A549 (cell line): ENCODE measurements at places on chromosomes 4 and X.

DNA sequence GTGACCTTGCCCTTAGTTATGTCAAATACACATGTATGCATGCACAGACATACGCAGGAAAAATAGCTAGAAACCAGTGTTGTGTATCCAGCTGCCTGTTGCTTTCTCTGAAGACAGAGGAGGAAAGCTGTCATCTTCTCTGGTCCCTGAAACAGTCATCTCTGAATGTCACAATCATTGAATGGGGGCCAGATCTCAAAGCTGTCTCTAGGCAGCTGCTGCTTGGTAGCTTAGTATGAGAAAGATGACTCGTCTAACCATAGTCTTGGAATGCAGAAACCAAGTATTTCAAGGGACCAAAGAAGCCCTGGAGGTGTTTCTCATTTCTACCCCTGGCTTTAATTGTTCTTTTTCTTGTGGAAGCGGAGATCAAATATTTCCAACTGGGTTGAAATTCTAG is 4.0 kb downstream of the GRIA3 start:
- no peak for DNase-seq

DNA sequence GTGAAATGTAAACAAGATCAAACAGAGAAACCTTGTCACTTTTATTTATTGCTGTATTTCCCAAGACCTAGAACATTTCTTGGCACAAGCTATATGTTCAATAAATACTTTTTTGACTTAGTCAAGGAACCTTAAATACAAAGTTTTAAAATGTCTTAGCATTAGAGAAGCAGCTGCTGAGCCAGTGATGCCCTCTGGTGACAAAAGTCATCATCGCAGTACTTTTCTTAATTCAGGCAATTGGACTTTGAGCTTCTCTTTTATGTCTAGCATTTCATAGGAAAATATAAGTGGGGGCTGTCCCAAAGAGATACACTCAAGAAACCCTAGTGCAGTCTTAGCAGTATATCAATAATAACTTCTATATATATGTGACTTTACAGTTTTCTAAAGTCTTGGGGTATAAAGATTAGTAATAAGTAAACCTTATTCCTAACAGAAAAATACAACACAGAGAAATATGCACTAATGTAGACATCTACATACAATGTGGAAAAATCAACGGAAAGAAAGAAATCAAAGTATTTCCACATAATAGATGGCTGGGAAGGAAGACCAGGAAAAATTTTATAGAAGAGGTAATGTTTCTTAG is 118.4 kb downstream of the DTHD1 start:
- no peak for DNase-seq

DNA sequence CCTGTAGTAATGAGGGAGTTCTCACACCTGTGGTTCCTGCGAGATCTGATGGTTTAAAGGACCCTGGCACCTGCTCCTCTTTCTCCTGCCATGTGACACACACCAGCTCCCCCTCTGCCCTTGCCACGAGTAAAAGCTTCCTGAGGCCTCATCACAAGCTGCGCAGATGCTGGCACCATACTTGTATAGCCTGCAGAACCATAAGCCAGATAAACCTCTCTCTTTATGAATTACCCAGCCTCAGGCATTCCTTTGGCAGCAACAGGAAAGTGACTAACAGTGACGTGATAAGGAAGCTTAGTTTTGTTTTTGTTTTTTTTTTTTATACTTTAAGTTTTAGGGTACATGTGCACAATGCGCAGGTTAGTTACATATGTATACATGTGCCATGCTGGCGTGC is 130.9 kb downstream of the AFAP1 start:
- peak; percentile 31 for DNase-seq

DNA sequence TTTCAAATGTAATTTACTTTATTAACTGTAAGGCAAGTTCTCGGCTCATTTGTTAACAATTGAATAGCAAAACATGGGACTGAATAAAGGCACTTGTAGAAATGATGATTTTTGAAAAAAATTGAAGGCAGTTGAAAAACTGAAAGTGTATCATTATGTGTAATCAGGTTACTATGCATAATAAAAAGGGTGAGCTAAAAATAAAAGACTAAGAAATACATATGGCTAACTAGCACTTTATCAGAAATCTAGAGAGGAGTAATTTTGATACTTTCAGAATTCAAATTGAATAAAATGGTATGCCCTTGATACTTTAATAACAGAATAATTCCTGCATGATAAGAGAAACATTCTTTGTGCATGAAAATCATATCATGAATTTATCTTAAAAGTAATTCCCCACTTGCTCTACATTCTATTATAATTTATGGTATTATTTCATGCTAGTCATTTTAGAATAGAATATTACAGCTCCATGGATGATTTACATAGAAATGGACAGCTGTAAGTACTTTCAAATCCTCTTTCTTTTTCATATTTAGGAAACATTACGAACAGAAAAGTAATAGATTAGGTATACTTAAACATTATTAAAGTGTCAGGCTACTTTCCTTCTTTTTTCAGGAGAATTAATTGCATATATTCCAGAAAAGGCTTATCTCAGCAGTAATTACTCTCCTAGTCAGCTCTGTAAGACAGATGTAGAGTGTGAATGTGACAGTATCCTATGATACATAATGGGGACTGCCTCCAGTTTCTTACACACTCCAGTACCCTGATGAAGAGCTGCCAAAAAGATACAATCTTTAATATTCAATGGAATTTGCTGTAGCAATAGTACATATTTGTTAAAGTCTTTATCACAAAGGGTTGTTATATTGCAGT is 697.3 kb downstream of the CCSER1 start:
- no peak for DNase-seq

- peak; percentile 1 for DNase-seq
These were observed 34.0 kb upstream of the GNPDA2 start for GRCh38 chr4:44760142-44760898.

DNA sequence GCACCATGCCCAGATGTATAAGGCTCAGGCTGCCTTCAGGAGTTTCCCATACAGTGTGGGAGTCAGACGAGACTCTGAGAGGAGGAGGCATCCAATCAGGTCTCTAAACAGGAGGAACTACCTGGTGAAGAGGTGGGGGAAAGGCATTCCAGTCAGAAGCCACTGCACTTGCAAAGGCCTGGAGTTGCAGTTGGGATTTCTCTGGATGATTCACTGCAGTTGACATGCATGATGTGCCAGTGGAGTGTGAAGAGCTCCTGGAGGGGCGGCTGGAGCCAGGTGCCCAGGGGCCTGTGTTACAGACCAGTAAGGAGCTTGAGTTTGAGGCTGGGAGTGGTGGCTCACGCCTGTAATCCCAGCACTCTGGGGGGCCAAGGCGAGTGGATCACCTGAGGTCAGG is 339.1 kb downstream of the ARHGAP10 start:
- DNase-seq: no peak

DNA sequence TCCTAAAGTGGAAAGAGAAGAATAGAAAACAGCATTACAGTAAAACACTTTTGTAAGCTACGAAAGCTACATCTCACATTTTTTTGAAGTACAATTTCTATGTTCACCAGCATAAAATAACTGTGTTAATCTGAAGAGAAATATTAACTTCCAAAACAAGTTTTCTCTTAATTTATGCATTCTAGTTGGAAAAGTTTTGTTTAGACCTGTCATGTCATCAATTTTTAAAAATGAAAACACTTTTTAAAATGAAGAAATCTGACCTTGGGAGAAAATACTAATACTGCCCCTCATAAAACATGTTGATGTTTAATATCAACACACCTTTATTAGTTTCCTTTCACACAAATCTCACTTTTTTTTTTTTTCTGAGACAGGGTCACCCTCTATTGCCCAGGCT is 45.2 kb downstream of the CCDC158 start:
- DNase-seq: no peak

DNA sequence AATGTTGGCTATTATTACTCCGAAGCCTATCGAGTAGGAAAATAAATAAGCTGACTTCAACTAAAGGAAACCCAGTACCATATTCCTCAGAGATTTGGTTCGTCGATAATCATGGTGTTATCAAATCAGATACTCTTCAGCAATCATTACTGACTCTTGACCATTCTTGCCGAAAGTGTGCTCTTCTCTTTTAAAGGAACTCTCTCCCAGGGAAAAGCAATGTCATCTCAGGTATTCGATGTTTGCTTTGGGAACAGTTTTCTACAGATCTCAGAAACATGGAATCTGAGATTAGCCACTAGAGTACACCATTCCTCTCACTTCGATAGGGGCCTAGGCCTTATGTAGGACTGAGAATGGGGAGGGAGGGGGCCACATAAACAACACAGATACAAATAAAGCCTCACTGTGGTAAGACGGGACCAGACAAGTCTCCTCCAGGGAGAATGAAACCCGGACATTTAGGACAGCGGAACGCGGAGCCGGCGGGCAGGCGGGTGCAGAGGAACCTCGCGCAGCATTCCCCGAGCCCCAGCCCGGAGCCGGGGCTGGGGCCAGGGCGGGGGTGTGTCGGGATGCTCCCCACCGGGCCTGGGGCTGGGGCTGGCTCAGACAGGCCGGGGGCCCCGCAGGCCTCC is 581 bp downstream of the DNAJB14 start:
- no peak for DNase-seq

DNA sequence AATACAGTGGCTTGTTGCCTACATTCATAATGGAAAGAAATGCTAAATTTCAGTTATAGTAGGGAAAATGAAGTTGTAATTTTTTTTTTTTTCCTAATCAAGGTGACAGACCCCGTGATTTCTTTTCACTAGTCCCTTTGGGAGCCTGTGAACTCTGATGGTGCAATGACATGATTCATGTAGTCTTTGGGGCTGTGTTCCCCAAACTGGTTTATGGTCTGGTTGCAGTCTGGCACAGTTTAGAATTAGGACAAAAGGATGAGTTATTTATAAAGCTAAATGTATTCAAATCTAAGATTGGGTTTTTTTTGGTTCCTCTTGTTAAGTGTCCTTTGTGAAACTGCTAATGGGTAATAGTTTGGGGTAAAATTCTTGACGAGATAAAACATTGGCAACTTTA is 66.0 kb downstream of the REPS2 start:
- DNase-seq: no peak

DNA sequence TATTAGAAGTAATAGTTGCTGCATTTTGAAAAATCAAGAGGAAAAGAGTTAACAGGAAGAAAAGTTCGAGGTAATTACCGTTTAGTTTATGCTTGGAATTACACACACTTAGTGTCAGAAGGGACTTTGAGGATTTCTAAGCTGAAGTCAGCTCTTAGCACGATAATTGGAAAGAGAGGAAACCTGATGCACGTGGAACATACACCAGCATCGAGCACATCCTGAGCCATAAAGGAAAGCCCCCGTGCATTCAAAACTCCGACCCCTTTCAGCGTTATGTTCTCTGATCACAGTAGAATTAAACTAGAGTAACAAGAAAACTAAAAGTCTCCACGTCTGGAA is 400 bp upstream of the PAQR3 start:
- no peak for DNase-seq

GRCh38 chr4:158155656-158156356 is 17.0 kb downstream of the GASK1B start:
- DNase-seq: no peak

DNA sequence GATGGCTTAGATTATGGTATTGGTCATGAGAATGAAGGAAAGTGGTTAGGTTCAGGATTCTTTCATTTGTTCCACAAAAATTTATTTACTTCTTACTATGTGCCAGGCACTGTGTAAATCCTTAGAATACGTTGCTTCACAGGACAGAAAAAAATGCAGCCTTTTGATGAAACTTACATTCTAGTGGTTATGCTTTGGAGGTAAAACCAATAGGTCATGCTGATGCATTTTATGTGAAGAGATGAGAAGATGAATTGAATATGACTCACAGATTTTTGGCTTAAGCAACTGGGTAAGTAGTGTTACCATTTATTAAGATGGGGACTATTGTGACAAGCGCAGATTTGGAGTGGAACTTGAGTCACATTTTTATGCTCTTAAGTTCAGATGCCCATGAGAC is 165.3 kb downstream of the GLRA2 start:
- DNase-seq: no peak

- DNase-seq: peak; percentile 28
These were observed 15.8 kb upstream of the SLC25A4 start for GRCh38 chr4:185127021-185127925.
